ENCODE measurements at places on chromosomes 1 and 21.

GRCh38 chr1:20883766-20884165 lies 96.7 kb upstream of the HP1BP3 start:
- DNase-seq = no peak

DNA sequence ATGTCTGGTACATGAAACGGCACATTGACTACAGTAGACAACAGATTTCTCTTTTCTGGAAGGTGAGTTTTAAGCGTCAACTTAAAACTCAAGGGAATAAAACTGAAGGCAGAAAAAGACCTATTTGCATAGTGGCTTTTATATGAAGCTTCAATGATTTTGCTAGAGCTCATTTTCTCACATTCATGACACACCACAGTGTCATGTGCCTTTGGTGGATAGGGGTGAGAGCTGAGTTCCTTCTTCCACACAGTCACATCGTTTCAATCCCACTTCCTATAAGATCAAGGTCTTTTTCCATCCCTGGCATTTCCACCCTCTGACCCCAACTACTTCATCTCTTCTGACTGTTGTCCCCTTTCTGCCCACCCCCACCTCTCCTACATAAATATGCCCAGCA lies 31.0 kb downstream of the IL12RB2 start:
- no peak for DNase-seq

DNA sequence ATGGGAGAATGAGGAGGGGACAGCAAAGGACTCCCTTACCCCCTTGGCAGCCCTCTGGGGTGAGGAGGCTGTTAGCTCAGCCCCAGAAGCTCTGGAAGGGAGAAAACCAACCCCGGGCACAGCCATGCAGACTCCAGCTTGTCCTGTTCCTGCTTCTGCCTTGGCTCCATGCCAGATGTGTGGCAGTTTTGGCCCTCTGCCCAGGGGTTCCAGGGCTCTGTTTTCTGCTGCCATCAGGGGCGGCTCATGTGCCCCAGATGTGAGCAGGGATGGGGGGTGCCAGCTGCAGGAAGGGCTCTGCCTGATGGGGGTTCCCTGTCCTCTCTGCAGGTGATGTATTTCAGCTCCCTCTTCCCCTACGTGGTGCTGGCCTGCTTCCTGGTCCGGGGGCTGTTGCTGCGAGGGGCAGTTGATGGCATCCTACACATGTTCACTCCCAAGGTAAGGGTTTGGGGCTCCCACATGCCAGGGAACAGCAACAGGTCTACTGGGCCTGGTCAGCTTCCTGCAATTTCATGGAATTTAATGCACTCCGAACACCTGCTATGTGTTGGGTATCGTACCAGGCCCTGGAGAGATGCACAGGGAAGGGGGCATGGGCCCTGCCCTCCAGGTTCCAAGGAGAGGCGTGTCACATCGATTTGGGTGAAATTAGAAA lies 26.1 kb downstream of the SLC6A17 start:
- DNase-seq = no peak

DNA sequence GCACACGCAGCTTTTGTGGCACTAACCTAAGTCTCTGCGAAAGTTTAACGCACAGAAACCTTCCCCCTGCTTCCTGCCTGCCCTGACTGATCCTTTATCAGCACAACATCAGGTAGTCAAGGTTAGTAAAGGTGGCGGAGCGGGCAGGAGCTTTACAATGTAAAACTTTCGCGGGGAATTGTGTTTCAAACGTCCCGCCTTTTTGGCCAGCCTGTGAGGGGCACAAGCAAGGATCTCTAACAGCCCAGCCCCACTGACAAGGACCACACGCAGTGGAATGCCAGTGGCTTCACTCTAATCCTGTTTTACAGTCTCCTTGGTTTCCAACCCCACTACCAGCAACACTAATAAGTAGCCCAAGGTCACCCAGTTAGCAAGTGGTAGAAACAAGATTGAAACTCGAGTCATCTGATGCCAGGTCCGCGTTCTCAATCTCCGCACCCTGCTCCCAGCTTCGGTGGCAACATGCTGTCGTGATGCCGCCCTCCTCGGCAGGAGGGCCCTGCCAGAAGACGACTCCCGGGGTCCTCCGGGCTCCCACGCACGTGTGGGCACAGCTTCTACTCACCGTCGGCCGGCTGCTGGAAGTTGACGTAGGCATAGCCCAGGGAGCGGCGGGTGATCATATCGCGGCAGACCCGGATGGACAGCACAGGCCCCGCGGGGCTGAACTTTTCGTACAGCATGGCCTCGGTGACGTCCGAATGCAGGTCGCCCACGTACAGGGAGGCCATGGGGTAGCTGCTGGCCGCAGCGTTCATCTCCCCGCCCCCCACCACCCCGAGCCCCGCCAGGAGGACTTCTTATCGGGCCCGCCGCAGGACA lies 1.2 kb downstream of the PABPC4 start:
- DNase-seq = no peak

DNA sequence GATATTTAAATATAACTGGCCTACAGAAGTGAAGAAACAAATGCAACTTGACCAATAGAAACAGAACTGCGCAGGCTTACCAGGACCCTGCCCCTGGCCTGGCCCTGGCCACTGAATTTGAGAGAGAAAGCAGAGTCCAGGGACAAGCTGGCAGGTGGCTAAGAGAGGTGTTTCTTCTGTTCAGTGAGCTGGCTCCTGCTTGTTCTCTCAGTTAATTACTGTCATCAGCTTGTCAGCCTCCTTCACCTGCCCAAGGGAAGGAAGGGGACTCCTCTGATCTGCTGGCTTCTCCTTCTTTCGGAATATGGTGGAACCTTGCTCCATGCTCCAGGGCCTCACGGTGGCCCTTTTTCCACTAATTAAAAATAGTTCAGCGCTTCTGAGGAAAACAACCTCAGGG lies 388.4 kb downstream of the DISC1 start:
- no peak for DNase-seq

GRCh38 chr1:199546323-199546722 lies 481.2 kb upstream of the NR5A2 start:
- DNase-seq = no peak

- no peak for DNase-seq
Observed at GRCh38 chr1:53543778-53544695, 84.8 kb downstream of the DMRTB1 start.

DNA sequence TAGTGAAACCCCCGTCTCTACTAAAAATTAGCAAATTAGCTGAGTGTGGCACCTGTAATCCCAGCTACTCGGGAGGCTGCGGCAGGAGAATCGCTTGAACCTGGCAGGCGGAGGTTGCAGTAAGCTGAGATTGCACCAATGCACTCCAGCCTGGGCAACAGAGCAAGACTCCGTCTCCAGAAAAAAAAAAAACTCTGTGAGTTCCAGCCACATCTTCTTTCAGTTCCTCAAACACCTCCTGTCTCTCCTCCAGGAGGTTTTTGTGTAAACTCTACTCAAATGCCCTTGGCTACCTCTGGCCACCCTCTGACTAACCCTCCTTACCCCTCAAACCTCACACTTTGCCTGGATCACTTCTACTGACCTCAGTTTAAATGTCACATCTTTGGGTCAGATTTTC lies 38.1 kb downstream of the RCSD1 start:
- no peak for DNase-seq

DNA sequence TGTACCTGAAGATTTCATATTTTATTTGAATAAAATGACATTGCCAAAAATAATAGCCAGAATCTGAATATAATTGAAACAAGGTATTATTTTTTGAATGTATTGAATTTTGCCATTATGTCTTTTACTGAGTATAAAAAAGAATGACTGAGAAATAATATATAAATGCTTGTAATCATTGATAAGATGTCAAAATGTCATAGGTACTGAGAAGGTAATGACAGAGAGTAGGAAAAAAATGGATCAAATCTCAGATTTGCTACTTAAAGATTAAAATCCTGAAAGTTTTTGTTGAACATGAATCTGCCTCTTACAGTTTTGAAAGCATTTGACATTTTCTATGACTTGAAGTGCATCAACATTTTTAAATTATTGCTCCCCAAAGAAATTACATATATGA lies 1069.9 kb upstream of the ADGRL4 start:
- no peak for DNase-seq

DNA sequence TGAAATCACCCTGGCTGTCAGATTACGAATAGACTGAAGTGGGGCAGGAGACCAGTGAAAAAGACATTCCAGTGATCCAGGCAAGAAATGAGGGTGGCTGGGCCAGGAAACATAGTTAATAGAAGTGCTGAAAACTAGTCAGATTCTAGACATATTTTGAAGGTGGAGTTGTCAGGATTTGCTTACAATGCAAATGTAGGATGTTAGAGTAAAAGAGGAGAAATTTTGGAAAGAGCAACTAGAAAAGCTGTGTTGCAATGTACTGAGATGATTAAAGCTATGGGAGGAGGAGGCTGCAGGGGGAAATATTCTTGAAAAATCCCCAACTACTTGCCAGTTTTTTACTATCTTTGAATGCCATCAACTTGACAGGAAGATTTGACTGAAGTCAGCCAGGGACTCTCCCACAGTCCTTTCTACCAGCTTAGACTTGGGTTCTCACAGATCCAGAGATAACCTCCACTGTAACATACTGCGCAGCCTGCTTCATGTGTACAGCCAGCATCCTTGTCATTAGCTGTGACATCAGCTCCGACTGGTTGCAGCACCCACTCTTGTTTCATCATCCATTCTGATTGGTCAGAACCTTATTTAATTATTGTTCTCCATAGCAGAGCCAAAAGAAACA lies 109.7 kb downstream of the TSEN15 start:
- no peak for DNase-seq

DNA sequence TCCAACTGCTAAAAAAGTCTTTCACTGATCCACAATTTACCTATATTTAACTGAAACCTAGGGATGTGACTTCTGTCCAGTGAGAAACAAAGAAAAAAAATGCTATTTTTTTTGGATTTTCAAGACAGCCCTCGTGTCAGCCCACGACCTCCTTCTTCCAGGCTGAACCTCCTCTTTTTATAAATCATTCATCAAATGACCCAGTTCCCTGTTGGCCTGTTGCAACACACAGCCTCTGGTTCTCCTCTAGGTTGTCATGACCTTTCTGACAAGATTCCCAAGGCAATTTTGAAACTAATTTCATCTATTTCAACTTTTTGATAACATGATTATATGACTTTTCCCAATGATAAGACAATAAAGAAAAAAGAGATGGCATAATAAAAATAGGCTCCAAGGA lies 74.6 kb downstream of the PGBD5 start:
- DNase-seq = no peak

DNA sequence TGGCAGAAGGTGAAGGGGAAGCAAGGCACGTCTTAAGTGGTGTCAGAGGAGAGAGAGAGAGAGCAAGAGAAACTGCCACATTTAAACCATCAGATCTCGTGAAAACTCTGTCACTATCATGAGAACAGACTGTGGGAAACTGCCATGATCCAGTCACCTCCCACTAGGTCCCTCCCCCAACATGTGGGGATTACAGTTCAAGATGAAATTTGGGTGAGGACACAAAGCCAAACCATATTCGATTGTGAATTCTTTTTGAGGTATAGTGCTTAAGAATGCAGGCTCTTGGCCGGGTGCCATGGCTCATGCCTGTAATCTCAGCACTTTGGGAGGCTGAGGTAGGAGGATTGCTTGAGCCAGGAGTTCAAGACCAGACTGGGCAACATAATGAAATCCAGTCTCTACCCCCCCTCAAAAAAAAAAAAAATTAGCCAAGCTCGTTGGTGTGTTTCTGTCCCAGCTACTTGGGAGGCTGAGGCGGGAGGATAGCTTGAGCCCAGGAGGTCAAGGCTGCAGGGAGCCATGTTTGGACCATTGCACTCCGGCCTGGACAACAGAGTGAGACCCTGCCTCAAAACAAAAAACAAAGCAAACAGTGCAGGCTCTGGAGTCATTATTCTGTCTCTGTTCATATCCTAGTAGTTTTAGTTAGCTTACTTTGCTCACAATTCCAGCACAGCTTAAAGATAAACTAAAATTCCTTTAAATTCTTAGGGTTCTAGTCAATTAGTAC lies 6.0 kb downstream of the ZCCHC17 start:
- DNase-seq = no peak

DNA sequence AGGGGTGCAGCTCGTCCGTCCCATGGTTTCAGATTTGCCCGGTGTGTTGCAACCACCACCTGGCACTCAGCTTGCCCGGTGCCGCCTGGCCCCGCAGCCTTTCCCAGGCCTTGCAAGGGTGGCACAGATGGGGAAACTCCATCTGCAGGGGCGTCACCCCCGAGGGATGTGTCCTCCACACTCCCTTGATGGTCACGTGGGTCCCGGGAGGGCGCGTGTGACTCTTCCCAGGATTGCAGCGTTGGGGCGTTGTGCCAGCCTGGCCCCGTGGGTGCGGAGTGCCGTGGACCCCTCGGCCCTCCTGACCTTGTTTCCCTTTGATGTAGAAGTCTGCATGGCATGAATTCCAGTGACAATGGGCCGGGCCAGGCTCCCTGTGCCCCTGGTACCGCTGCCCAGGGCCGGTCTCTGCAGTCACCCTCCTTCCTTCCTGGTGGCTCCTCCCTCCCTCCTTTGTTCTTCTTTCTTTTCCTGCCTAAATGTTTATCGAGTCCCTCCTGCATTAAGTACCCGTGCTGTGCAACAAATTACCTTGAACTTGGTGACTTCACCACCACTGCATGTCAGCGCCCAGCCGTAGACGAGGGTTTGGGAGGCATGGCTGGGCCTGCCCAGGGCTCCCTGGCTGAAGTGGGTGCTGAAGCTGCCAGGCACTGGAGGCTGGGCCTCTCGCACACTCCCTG lies 22.9 kb downstream of the RRP1 start:
- DNase-seq = no peak

- DNase-seq = no peak
Observed at GRCh38 chr1:155960081-155960745, 18.1 kb downstream of the ARHGEF2 start.

GRCh38 chr1:156434989-156435544 lies 65.5 kb downstream of the MEF2D start:
- no peak for DNase-seq

- peak; percentile 82 for DNase-seq
Observed at GRCh38 chr1:87061742-87062156, 147.3 kb downstream of the HS2ST1 start.

- peak; percentile 29 for DNase-seq
Observed at GRCh38 chr1:215807911-215808436, 240.9 kb downstream of the KCTD3 start.

DNA sequence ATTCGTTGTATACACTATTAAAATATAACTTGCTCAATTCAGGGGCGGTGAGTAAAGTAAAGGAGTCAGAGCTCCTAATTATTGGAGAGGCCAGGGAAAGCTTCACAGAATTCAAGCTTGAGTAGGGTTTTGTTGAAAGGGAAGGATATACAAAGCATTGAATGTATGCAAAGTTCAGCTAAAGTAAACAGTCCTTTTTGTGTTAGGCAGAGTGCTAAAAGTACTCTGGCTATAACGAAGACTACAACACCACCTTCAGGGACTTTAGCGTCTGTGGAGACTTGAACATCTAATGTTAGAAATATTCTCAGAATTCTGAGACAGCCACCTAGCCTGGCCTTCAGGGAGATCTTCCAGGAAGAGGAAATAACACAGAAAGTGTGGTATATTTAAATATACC lies 1.1 kb downstream of the FALEC start:
- DNase-seq = no peak
